B cell (primary cell): ENCODE measurements at places on chromosomes 2 and 18. TPM values are rescaled to one million over a fixed set of nuclear protein-coding genes. Genes with fewer than 3 reads are reported as not detected.

FABP1 gene
- not detected in 2 replicates for total RNA-seq

- H3K4me3 ChIP-seq, result no peak overlapping the region
- peaks cover 20% of the 10 kb centered on the region for H3K27me3 ChIP-seq
- no peak for DNase-seq
- H3K36me3 ChIP-seq, result no peaks in the 10 kb centered on the region
Measured at GRCh38 chr2:149152469-149152953, 114.0 kb downstream of the LYPD6B start.

DNA sequence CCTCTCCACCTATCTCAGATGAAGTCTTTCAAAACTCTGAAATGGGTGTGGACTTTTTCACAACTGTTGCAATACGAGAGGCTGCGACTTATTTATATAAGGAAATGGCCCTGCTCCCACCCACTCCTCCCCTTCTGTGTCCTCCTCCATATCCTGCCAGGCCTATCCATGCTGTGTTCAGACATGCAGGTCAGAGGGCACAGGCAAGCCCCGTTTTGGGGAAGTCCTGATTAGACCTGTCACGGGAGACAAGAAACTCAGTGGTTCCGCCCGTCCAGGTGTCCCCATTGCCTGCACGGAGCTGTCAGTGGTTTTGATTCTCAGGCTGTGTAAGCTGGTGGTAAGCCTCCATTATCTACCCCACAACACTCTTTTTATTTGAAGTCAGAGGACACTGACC is 99.6 kb upstream of the MGAT5 start:
- DNase-seq, result peak; percentile 77
- peaks cover 43% of the 10 kb centered on the region for H3K4me1 ChIP-seq
- peaks cover 22% of the 10 kb centered on the region for H3K36me3 ChIP-seq
- no peaks in the 10 kb centered on the region for H3K27me3 ChIP-seq
- peak overlapping the region; percentile 84 for H3K27ac ChIP-seq

UBE2E3 gene
- 27.5 and 31.6 TPM in 2 replicates for total RNA-seq

DNA sequence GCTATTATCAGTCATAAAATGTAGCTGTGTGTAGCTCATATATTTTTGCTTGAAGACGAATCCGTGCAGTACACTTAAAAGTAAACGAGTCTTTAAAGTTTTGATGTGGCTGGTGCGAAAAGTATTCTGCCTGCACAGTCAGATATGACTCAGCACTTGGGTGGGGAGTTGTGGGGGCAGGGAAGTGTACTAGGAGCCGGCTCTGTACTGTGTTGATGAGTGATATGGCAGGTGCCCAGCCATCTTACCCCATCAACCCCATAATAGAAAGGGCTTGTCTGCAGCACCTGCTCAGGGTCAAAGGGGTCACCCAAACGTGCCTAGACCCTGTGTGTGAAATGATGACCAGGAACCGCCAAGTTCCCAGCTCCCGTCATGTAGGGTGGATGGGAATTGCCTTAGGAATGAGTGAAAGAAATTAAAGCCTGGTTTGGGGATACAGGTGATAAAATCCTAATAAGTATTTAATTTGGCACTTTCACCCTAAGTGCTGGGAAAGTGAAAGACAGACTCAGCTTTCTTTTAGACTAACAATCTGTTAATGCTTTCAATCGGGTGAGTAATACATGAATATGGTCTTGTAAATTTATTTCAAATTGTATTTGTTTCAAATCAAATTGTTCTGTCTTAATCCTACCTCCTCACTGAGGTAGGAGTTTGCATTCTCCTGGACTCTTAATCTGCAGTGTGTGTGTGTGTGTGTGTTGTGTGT is 48.0 kb downstream of the BCL2L11 start:
- peaks cover 30% of the 10 kb centered on the region for H3K36me3 ChIP-seq
- no peaks in the 10 kb centered on the region for H3K27me3 ChIP-seq
- no peak for DNase-seq
- no peak overlapping the region for H3K4me3 ChIP-seq

UCN gene
- 2.7 and 3.6 TPM in 2 replicates for total RNA-seq

DNA sequence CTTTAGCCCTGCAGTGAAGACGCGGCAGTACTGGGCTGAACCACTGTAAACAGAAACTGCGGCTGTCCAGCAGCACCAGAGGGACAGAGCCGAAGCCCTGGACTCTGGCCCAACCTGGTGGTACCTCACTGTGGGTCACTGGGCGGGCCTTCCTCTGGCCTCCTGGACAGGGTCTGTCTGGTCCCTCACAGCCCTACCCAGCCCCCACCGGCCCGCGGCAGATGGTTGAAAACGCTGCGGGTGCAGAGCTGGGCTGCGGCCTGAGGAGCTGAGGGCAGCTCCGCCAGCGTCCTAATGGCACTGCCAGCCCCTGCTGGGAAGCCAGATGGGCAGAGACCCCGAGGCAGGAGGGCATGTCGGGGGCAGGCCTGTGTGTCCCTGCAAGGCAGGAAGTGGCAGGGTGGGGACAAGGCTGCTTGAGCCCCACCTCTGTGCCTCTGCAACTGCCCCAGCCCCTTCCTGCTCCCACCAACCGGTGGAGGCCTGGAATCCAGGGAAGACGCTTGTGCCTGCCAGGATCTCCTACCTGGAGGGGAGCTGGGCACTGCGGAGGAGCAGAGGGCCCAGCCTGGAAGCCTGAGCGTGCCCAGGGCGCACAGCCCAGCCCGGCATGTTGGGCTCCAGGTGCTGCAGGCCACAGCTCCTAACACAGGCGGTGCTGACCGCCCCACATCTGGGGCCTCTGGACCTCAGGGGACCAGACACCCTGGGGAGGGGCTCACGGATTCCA is 36.3 kb downstream of the HS6ST1 start:
- no peak overlapping the region for H3K27ac ChIP-seq
- H3K27me3 ChIP-seq, result no peaks in the 10 kb centered on the region
- H3K4me3 ChIP-seq, result no peak overlapping the region
- H3K36me3 ChIP-seq, result no peaks in the 10 kb centered on the region
- peaks cover 33% of the 10 kb centered on the region for H3K4me1 ChIP-seq

GRCh38 chr2:8833853-8834252 is 3.6 kb downstream of the KIDINS220 start:
- peaks cover 25% of the 10 kb centered on the region for H3K4me1 ChIP-seq
- no peak for DNase-seq
- H3K27me3 ChIP-seq, result no peaks in the 10 kb centered on the region
- no peak overlapping the region for H3K4me3 ChIP-seq
- no peaks in the 10 kb centered on the region for H3K36me3 ChIP-seq
- no peak overlapping the region for H3K27ac ChIP-seq
